GM10248 (cell line): ENCODE measurements at places on chromosomes 4 and X.
A peak's percentile ranks its signal among the peaks of the same experiment; 100 is the strongest.

DNA sequence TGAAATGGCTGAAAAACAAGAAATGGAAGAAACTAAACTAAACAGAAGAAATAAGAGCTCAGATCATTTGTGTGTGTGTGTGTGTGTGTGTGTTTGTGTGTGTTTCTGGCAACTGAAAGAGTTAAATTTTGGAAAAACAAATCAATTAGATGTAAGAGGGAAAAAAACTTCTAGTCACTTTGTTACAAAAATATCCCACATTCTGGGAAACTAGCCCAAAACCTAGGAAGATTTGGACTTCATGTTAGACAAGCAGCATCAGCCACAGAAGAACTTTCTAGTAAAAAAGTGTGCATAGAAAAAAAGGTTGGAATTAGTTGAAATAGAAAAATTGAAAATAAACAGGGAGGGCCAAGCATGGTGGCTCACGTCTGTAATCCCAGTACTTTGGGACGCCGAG is 111.6 kb upstream of the PRKG2 start:
- no peak for DNase-seq

DNA sequence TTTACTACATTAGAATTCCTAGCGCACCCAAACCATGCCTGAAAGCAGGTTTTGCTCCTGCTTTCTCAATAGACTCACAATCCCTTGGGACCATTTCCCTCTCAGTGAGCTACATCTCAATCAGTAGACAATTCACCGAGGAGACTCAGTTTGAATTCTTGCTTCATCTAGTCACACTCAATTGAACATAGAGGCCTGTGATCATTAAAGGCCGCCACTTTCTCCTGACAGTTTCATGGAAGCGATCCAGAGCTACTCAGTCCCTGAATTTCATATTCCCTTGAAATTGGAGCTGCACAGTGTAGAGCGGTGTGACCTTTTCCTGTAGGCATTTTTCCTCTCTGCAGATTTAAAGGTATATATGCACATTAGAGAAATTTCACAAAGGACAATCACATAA is 193.9 kb upstream of the SPOCK3 start:
- DNase-seq, result no peak

DNA sequence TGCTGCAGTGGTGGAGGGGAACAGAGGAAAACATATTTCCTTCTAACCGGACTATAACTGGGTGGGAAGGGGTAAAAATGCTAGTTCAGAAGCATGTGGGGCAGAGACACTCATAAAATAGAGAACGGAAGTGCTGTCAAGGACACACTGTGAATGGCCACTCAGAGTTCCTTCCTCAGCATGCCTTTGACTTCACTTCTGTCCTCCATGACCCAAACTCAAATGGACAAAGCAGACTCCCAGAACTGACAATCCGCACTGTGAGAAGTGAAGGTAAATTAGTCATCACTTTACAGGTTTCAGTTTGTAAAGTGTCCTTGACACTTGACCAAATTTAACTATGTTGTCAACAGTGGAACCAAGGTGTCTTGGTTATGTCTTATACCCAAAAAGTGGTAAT is 30.2 kb upstream of the ELF2 start:
- DNase-seq, result peak; percentile 26

GRCh38 chr4:101244349-101244748 is 103.0 kb downstream of the PPP3CA start:
- no peak for DNase-seq

DNA sequence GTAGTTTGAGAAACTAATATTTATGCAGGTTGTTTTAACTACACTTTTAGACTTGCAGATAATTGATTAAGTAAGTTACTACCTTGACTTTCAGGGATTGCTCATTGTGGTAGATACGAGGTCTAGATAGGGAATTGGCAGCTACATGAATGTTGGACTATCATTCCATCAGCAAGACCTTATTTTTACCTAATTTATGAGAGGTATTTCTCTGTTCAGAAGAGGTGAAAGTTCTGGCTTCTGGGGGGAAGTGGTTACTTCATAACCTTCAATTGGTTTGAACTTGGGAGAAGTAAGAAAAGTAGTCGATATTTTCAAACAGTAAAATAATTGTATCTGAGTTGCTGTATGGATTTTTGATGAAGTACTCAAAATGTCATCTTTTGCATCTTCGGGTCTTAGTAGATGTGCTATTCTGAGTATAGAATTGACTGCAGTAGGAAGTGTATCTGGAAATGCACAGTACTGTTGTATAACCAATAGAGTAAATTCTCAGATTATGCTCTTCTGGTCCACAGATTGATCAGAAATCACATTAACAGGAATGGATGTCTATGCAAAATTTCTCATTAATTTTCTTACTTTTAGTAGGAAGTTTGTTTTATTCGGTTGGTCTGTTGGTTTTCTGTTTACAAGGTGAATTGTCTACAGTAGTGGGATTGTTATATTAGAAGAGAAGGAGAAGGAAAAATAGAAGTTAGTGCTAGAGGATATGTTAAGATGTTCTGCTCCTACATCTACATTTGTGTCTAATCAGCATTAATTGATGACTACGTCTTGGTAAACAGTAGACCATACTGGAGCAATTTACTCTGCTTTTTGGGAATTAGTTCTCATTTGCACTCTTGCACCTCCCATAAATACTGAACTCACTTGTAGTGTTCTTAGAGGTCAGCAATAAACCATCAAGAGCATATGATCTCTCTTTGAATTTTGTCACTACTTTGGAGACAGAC is 3.0 kb downstream of the NFKB1 start:
- no peak for DNase-seq

GRCh38 chr4:111641813-111642579 is 503.3 kb upstream of the FAM241A start:
- peak; percentile 53 for DNase-seq

DNA sequence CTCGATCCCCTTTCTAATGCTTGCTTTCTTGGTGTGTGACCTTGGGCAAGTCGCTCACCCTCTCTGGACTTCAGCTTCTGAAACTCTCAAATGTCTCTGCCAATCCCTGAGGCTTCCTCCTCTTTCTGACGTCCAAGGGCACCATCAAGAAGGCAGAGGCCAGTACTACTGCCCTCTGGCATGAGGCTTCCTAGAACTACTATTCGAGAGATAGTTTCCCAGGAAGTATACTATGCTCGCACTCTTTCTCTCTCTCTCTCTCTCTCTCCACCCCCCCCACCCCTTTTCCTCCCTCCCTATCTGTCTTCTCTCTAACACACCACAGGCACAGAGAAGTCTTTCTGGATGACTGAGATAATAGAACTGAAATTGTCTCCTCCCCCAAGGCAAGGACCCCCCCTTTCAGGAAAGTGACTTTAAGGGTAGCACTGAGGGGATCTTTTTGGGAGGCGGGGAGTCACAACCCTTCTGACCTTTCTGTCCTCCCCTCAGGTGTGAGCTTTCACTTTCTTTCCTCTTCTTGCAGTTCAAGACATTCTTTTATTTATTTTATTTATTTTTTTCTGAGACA is 20.0 kb upstream of the BCOR start:
- DNase-seq, result no peak

- DNase-seq, result no peak
These were observed 53.8 kb downstream of the APLN start for GRCh38 chrX:129600981-129601424.

DNA sequence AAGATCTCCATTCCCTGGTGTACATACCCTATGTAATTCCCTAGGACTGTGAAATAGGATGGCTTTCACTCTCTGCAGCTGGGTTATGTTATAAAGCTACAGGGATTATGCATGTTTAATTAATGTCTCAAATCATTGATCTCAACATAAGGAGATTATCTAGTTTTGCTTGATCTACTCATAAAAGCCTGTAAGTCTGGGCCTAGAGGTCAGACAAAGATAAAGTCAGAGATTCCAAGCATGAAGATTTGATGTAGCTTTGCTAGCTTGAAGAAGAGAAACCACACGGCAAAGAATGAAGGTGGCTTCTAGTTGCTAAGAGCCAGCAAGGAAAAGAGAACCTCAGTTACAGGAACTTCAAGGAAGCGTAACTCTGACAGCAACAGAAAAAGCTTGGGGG is 456.9 kb downstream of the CCSER1 start:
- DNase-seq, result no peak

DNA sequence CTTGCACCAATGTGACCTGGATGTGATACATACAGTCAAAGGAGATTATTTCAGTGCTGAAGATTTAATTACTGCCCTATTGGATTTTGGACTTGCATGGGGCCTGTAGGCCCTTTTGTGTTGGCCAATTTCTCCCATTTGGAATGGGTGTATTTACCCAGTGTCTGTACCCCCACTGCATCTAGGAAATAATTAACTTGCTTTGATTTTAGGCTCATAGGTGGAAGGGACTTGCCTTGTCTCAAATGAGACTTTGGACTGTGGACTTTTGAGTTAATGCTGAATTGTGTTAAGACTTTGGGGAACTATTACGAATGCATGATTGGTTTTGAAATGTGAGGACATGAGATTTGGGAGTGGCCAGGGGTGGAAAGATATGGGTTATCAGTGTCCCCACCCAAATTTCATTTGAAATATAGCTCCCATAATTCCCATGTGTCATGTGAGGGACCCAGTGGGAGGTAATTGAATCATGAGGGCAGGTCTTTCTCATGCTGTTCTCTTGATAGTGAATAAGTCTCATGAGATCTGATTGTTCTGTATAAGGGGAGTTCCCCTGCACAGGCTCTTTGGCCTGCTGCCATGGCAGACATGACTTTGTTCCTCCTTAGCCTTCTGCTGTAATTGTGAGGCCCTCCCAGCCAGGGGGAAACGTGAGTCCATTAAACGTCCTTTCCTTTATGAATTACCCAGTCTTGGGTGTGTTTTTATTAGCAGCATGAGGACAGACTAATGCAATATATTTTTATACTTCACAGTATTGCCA is 362.2 kb upstream of the SPANXN4 start:
- DNase-seq, result no peak

- DNase-seq, result no peak
These were observed 76.4 kb downstream of the JAKMIP1 start for GRCh38 chr4:6123976-6124375.

DNA sequence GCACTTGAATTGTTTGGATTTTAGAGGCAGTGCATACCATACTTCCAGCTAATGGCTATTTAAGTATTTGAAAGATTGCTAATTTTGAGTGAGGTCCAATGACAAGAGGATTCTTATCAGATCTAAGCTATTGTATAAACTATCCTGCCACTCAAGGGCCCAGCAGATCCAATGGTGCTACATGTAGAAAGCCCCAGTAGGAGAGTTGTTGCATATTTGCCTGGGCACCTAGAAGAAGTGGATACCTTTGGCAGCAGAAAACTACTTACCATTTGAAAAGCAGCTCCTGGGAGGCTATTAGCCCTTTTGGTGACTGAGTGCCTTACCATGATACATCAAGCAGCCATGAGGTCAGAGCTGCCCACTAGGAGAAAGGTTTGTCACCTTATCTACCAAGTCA is 447.3 kb downstream of the C4orf33 start:
- DNase-seq, result no peak

DNA sequence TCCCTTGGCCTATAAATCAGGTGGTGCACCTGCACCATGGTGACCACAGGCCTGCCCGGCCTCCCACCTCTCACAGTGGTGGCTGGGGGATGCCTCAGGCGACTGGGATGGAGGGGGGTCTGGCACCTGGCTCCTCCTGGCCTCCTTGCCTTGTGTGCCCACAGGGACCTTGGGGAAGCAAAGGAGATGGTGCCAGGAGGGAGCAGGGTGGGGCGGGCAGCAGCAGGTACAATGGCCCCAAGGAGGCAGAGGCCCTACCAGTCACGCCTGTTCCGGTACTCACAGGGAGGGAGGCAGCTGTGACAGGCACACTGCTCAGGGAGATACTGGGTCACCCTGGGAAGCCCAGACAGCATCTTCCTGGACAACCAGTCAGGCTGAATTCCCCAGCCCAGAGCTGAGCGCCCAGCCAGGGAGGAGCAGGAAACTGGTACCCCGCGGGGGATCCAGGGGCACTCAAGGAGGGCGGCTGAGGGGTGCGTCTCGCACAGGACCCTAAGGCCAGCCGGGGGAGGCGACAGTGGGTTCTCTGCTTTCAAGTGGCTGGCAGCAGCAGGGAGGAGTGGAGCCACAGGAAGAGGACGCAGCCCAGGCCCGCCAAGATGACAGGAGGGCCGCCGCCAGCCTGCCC is 1.2 kb upstream of the TREX2 start:
- no peak for DNase-seq

DNA sequence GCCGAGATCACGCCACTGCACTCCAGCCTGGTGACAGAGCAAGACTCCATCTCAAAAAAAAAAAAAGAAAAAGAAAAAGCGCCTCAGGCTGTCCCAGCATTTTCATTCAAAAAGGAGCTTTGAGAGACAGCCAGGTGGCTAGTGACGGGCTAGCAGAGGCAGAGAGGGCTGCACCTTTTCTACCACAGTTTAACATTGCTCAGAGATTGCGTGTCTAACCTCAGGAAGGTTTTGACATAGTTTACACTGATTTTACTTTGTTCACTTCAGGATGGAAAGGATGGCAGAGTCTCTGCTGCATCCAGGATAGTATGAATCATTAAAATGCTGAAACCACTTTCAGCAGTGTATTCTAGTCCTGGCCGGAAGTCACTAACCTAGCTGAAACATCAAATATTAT is 28.1 kb downstream of the ZFP42 start:
- no peak for DNase-seq

DNA sequence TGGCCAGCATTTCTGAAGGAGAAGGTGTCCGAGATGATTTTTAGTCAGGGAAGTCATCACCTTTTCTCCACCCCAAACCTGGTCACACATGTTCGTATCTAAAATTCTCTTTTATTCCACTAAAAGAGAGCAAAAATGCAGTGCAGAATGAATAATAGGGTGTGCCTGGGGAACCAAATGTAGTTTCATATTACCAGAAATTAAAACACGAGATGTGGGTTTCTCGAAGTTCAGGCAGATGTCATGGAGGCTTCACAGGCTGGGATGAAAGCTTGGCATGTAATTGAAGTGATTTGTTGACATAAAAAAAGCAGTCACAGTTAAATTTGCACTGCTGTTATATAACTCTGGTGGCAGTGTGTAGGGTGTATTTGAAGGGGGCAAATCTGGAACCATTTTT is 165.5 kb upstream of the PDE5A start:
- DNase-seq, result no peak

GRCh38 chr4:1293991-1294390 is 4.3 kb downstream of the MAEA start:
- DNase-seq, result no peak

DNA sequence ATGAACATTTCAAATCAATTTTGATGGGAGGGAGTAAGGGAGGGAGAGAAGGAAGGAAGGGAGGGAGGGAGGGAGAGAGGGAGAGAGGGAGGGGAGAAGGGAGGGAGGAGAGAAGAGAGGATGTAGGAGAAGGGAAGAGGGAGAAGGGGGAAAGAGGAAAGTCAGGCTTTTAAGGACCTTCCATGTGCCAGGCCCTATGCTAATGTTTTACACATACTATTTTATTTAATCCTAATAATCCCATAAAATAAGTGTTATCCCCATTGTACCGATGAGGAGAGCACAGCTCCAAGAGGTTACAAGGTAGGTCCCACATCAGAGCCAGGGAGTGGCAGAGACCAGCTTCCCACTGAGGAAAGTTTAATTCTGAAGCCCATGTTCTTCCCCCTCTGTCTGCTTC is 341.9 kb downstream of the RAB28 start:
- DNase-seq, result no peak

- DNase-seq, result no peak
These were observed 45.7 kb upstream of the AGA start for GRCh38 chr4:177487977-177488376.

GRCh38 chr4:174882317-174882992 is 35.7 kb upstream of the ADAM29 start:
- no peak for DNase-seq

GRCh38 chr4:43918377-43918776 is 530.2 kb downstream of the KCTD8 start:
- DNase-seq, result no peak

GRCh38 chrX:111848541-111848940 is 27.4 kb upstream of the TRPC5OS start:
- no peak for DNase-seq

- no peak for DNase-seq
These were observed 74.5 kb downstream of the GEMIN8 start for GRCh38 chrX:13955095-13955647.
